NCI-H1048 (cell line): ENCODE measurements at places on chromosomes 16 and 17.

DNA sequence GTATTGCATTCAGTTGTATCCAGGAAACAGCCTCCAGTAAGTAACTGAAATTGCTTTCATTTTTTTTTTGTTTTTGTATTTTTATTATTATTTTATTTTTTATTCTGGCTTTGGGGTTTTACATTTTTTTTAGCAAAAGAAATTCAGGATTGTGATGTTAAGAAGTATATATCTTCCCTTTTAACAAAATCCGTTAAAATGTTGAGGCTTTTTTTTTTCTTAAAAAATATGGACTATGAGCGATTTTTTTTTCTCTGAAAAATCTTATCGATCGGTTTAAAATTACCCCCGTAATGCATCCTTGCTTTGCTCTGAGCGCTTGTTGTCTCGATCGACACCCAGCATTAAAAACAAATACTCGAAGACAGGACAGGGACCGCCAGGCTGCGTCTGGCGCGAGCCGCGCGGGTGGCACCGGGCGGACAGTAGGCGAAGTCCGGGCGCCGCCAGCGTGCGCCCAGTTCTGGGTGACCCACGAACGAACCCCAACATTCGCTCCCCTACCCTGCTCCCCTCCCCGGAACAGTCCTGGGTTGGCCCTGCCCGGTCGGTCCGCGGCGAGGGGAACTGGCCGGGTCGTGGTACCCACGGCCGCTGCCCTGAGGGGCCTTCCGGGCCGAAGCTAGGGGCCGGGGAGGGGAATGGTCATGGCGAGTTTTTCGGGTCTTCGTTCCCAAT, 482 bp downstream of the BAHCC1 start:
- no peak for DNase-seq

- no peak for DNase-seq
Observed at GRCh38 chr17:74430385-74430705, 1.5 kb upstream of the GPRC5C start.

GRCh38 chr17:1384905-1385435, 15.1 kb downstream of the YWHAE start:
- DNase-seq: no peak

- DNase-seq: no peak
Observed at GRCh38 chr17:20774472-20775135, 195.1 kb downstream of the CDRT15L2 start.

DNA sequence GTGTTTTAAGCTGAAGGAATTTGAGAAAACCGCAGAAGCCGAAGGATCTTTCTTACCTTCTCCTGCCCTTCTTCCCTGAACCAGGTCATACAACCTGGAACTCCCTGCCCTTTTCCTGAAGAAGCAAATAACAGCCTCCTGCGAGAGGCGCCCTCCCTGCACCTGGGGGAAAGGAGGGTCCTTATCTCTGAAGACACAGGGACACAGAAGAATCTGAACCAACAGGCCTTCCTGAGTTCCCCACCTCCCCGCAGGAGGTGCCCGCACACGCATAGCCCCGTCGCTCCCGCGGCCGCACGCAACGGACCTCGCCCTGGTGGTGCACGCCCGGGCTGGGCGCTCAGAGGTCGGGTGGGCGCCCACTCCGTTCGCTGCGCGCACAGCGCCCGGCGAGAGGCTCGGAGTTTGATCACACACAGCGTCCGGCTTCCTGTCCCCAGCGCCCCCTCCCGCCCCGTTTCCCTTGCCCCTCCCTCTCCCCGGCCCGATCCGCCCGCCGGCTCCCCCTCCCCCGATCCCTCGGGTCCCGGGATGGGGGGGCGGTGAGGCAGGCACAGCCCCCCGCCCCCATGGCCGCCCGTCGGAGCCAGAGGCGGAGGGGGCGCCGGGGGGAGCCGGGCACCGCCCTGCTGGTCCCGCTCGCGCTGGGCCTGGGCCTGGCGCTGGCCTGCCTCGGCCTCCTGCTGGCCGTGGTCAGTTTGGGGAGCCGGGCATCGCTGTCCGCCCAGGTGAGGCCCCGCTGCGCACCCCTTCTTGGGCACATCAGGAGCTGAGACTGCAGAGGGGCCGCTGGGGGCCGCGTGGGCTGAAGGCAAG, at the start of gene TNFSF12:
Gene TNFSF12, plus strand, starts transcription at position 474 of the 816 bp plus-strand sequence. Its CDS starts 96 bp downstream, at position 570.
- no peak for DNase-seq

- DNase-seq: no peak
Observed at GRCh38 chr17:73498886-73499554, 145.2 kb downstream of the SDK2 start.

DNA sequence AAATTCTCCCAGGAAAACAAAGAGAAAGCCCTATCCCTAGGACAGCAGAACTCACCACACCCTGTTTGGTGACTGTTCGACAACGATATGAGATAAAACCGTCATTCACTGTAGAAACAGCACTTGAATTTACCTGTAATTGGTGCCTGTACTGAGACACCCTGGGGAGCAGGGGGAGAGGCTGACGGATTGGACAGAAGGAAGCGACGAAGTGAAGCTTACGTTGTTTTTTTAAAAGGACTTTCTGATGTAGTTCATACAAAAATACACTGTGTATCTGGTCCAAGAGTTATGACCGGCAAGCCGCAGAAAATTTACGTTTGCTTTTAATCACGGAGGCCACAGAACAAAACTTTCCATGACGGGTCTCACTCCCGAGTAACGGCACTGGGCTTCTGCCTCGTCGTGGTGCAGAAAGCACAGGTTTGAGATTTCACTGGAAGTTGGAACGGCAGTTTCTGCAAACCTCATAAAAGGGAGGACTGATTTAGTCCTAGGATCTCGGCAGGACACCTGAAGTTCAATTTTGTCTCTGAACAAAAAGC, 9.7 kb downstream of the NXN start:
- no peak for DNase-seq

DNA sequence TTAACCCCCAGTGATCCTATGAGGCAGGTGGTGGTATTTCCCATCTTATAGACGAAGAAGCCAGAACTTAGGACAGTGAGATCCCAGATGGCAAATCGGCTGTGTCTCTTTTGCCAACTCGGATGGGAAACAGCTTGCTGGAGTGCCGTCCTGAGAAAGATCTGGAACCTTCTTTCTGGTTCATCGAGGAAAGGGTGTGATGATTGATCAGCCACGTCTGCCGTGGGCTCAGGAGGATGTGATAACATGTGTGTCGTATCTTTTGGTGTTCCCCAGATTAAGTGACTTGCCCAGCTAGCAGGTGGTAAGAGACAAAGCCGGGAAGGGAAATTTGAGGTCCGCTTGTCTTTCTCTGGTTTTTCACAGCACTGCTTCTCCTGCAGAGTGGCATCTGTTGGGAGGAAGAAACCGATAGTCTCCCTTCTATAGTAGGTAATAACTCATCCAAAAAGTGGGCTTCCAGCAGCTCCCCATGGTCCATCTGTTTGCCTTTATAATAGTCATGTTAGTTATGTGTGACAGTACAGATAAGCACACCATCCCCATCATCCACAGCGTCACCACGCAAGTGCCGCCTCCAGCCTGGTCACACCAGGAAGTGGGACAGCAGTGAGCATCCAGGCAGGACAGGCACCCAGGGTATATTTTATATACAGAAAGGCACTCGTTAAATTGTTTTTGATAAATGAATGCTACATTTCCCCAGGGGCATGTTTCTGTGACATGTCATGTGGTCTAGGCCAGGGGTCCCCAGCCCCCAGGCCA, 175.5 kb downstream of the KATNIP start:
- no peak for DNase-seq

DNA sequence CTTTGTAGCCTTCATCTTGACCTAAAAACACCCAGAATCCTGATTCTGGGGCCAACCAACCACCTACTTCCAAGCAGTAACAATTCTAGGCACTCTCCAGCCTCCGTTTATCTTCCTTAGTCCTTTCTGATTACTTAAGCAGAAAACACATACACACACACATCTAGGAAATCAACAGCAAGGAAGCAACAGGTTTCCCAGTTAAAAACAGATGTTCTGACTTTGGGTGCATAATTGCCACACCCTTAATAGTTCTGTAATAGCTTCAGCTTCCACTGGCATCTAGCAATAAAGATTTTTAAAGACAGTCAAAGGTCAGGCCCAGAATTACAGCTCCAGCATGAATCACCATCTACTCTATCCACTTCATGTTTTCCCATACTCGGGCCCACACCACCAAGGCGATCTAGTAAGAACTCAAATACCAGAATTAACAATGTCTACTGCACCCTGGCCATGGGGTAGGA, 2.6 kb downstream of the ARHGAP17 start:
- DNase-seq: no peak

- DNase-seq: no peak
Observed at GRCh38 chr16:24152826-24153225, 103.3 kb upstream of the CACNG3 start.

- DNase-seq: no peak
Observed at GRCh38 chr16:18948372-18949020, 22.3 kb upstream of the SMG1 start.

- DNase-seq: no peak
Observed at GRCh38 chr17:82582213-82582612, 62.7 kb downstream of the FOXK2 start.

GRCh38 chr17:64063766-64064224, 43.4 kb upstream of the ICAM2 start:
- DNase-seq: no peak

DNA sequence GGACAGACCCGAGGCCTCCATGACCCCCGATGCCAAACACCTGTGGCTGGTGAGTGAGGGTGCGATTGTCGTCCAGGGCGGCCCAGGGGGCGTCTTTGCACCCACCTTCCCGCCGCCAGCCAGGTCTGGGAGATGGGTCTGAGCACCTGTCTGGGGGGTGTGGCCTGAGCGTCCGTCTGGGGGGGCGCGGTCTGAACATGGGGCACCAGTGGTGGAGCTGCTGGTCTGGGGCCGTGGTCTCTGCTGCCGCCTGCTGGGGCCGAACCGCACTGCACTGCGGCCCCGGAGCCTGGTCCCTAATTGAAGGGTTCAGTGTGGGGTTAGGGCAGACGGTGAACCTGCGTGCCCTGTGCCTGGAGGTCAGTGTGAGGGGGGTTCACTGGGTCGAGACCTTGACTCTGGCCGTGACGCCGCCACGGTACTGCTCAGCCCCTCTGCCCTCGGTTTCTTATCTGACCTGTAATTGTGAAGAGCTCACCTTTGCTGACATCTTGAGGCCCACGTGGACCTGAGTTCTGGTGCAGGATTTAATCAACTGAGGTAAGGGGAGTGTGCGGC, 12.6 kb upstream of the TCF25 start:
- DNase-seq: no peak

DNA sequence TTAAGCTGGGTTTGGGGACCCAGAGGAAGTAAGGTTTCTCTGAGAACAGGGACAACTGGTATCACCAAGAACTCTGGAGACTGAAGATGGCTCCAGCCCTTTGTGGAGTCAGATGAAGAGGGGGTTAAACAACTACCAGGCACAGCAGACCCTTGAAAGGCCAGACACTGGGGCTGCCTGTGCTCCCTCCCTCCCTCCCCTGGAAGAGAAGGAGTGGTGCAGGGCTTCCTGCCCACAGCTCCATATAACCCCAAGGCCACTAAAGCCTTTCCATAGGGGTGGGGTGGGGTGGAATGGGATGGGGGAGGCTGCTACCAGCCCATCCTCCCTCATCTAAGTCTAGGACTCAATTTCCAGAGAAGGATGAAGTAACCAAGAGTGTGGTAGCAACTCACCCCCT, 66.7 kb downstream of the CCDC182 start:
- DNase-seq: no peak

- DNase-seq: no peak
Observed at GRCh38 chr16:60170196-60170595, 1436.1 kb upstream of the GOT2 start.

GRCh38 chr16:9050102-9050830, 41.2 kb upstream of the HAPSTR1 start:
- DNase-seq: no peak

DNA sequence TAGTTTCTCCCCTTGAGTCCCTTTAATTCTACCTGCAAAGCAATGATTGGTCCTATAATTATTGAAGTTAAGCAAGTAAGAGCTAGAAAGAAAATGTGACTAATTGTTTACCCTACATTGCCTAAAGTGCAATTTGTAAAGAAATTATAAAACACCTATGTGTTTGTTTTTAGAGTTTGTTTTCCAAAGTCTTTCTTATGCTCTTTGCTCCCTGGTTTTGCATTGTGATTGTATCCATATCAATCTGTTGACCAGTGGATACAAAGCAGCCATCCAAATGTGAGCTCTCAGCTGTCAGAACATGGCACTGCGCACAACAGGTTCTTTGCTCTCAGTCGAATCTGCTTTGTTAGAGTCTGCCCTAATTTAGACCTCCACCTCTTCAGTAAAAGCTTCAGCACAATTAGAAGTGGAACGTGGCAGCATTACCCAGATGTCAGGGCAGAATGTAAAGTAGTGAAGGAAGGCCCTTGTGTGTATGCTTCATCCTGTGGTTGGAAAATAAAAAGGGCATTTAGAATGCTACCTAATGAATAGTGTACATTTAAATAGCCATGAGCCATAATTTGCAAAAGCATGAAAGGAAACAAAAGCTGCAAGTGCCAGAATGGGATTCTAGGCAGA, 70.5 kb downstream of the AATF start:
- no peak for DNase-seq
